Sciatic nerve (tissue), 2 donors: ENCODE measurements at places on chromosomes 4 and X. TPM values are rescaled to one million over a fixed set of nuclear protein-coding genes. Genes with fewer than 3 reads are reported as not detected.

- no peak for DNase-seq
These were observed 289.8 kb upstream of the CLNK start for GRCh38 chr4:10974371-10974770.

GRCh38 chr4:15811703-15812337 is 33.7 kb downstream of the CD38 start:
- no peak for DNase-seq

FATE1 gene
- 0.36 TPM for total RNA-seq

GRCh38 chr4:75705198-75705977 is 19.0 kb upstream of the USO1 start:
- DNase-seq, result no peak

IRS4 gene
- 1.2 TPM for total RNA-seq

SH2D1A gene
- total RNA-seq, result 1.2 TPM
